ENCODE measurements at places on chromosomes 13 and 19. TPM values are rescaled to one million over a fixed set of nuclear protein-coding genes. Genes with fewer than 3 reads are reported as not detected.

Gene UBE2M
- 119 TPM for total RNA-seq

Gene KLK12
- total RNA-seq, result not detected

Gene VMAC
- total RNA-seq, result 0.89 TPM

- no peak overlapping the region for H3K4me3 ChIP-seq
- no peaks in the 10 kb centered on the region for H3K36me3 ChIP-seq
- peaks cover 30% of the 10 kb centered on the region for H3K27me3 ChIP-seq
- no peaks in the 10 kb centered on the region for H3K4me1 ChIP-seq
- no peak overlapping the region for H3K27ac ChIP-seq
These were observed 37.4 kb downstream of the ERICH4 start for GRCh38 chr19:41480336-41480735.

- no peaks in the 10 kb centered on the region for H3K4me1 ChIP-seq
- no peak overlapping the region for H3K27ac ChIP-seq
- no peak overlapping the region for H3K4me3 ChIP-seq
- DNase-seq, result no peak
These were observed 52.0 kb upstream of the GAS6 start for GRCh38 chr13:113915786-113916329.

DNA sequence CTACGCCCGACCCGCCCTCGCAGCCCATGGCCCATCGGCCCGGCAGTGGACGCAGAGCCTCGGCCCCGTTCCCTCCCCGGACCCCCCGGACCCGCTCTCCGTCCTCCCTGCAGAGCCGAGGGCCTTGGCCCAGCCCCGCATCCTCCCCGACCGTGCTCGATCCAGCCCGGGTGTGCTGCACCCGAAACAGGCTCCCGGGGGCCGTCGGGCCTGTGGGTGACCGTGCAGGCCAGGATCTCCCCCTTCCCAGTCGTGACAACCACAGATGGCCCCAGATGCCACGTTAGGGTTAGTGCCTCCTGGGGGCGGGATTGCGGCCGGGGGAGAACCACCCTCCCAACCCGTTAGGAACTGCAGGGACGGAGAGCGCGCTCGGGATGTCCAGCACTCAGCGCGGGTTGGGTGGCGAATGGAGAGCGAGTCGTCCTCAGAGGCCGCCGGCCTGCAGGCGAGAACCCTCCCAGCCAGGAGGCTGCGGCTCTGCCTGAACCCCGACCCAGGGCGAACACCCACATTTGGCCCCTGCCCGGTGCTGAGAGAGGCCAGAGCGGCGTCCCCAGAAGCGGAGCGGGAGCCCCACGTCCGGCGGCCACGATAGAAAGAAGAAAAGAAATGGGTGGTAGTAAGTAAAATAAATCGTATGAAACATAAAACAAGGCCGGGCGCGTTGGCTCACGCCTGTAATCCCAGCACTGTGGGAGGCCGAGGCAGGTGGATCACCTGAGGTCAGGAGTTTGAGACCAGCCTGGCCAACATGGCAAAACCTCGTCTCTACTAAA, 6.7 kb upstream of the MADCAM1 start:
- H3K27ac ChIP-seq, result no peak overlapping the region
- peak overlapping the region; percentile 82 for H3K4me3 ChIP-seq
- no peak for DNase-seq
- H3K27me3 ChIP-seq, result peaks cover 7% of the 10 kb centered on the region
- H3K36me3 ChIP-seq, result peaks cover 5% of the 10 kb centered on the region
- H3K4me1 ChIP-seq, result peaks cover 37% of the 10 kb centered on the region

- H3K27ac ChIP-seq, result peak overlapping the region; percentile 99
- H3K36me3 ChIP-seq, result peaks cover 3% of the 10 kb centered on the region
- peaks cover 71% of the 10 kb centered on the region for H3K4me1 ChIP-seq
- peaks cover 4% of the 10 kb centered on the region for H3K27me3 ChIP-seq
These were observed 68.6 kb downstream of the RASA3 start for GRCh38 chr13:114063545-114064449.

- no peak for DNase-seq
- peaks cover 18% of the 10 kb centered on the region for H3K27me3 ChIP-seq
- H3K4me3 ChIP-seq, result no peak overlapping the region
- no peaks in the 10 kb centered on the region for H3K4me1 ChIP-seq
These were observed 8.3 kb downstream of the F7 start for GRCh38 chr13:113113846-113114271.

GRCh38 chr13:43686557-43686956, 100.2 kb downstream of the ENOX1 start:
- no peak overlapping the region for H3K27ac ChIP-seq
- H3K4me3 ChIP-seq, result no peak overlapping the region
- DNase-seq, result no peak
- H3K4me1 ChIP-seq, result peaks cover 19% of the 10 kb centered on the region
- no peaks in the 10 kb centered on the region for H3K36me3 ChIP-seq

Data from neural crest cell (in vitro differentiated cells).